ENCODE measurements at places on chromosomes 12 and 14. TPM values are rescaled to one million over a fixed set of nuclear protein-coding genes. Genes with fewer than 3 reads are reported as not detected.
A peak's percentile ranks its signal among the peaks of the same experiment; 100 is the strongest.

GRCh38 chr14:92646952-92647796 is 101.3 kb downstream of the LGMN start:
- DNase-seq = peak; percentile 63

DNA sequence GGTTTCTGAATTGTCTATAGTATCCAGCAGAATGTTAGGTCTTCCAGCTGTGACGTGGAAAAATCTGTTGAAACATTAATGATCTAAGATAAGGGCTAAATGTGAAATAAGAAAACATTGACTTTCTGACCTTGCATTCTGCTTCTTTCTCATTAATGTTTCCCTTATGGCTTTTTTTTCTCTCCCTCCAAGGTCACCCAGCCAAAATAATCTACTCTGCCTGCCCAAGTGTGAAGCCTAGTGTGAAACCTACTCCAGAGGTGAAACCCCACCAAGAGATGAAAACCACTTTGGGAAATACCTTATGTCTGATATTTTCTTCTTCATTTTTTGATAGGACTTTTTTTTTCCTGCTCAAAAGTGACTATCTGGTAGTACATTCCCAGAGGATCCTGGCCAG is 108.0 kb downstream of the SSPN start:
- no peak for DNase-seq

GRCh38 chr14:99663386-99664057 is 18.6 kb downstream of the HHIPL1 start:
- DNase-seq = no peak

The AQP6 gene
- total RNA-seq = not detected

DNA sequence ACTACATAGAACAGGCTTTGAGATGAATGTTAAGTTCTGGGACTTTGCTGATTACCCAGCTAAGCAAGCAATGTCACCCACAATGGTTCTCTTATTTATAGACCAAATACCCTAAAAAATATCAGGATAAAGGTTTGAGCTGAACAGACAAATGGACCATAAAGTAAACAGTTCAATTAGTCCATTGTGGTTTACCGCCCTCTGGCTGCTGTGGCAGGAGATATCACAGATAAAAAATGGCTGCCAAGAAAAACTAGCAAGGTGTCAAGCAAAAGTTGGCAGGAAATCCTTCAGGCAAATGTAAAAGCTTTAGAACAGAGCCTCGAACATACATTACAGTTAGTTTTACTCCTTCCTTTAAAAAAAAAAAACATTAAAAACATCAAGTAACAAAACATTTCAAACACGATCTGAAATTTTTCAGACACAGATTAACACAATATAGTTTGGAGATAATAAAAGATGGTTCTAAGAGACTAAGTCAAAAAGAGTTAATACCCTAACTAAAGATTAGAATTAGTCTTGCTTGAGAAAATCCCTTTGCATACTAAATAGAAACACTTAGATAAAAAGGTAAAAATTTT is 41.3 kb downstream of the MED13L start:
- peak; percentile 83 for DNase-seq

- DNase-seq = peak; percentile 16
These were observed 203.1 kb downstream of the PTPRO start for GRCh38 chr12:15525441-15525840.

The MSRB3 gene
- 33.8 TPM for total RNA-seq

The BICDL1 gene
- under 0.01 TPM for total RNA-seq

DNA sequence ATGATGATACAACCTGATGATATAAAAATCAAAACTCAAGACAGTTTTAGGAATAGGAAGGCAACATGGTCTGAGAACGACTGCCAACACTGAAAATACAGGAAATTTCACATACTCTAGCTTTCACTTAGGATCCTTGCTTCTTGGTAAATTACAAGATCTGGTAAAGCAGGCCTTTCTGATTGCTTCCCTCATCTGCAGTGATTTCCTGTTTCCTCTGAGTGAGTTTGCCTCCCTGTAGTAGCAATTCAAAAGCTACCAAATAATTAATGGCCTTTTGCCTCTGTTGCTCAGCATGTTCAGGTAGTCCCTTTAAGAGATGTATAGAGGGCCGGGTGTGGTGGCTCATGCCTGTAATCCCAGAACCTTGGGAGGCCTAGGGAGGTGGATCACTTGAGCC is 2.0 kb upstream of the IRAK3 start:
- peak; percentile 60 for DNase-seq

GRCh38 chr14:105205673-105206208 is 24.6 kb upstream of the NUDT14 start:
- DNase-seq = no peak

DNA sequence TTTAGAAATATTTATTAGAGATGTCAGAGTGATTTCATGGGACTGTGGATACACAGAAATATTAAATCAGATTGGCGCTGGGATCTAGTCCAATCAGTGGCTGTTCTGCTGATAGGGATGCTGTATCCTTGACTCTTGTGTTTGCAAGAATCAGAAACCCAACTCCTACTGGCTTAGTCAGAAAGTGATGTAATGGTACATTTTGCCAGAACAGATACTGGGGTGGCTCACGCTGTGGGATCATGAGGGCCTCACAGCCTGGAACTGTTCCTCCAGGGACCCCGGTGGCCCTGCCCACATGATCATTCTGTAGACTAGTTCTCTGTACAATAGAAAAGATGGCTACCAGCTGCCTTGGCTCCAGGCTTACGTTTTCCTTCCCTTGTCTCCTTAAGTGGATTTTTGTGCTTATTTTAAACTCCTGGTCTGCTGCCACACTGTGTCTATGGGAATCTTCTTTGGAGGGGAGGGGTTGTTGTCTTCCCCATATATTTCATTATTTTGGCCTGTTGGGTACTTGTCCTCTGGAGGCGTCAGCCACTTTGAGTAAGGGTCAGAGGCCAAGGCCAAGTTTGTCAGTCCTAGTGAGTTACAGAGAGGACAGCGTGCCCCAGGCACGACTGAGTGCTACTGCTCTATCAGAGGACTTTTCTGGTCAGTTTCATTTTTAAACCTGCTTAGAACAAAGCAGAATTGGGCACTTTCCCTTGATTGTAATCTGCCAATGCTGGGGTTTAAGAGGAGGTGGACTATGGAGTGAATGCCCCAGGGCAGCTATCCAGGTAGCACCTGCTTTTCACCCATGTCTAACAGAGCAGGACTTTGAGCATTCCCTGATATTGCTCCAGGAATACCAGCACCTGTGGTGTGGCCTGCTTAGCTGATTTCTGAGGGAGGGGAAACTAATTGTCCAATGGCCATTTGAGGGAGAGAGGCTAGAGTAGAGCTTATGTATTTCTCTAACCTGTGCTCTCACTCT is 164.3 kb downstream of the SLC5A8 start:
- DNase-seq = no peak

GRCh38 chr14:29410581-29410980 is 517.1 kb downstream of the PRKD1 start:
- no peak for DNase-seq

- DNase-seq = no peak
These were observed 887.0 kb downstream of the TMTC2 start for GRCh38 chr12:83573671-83574070.

DNA sequence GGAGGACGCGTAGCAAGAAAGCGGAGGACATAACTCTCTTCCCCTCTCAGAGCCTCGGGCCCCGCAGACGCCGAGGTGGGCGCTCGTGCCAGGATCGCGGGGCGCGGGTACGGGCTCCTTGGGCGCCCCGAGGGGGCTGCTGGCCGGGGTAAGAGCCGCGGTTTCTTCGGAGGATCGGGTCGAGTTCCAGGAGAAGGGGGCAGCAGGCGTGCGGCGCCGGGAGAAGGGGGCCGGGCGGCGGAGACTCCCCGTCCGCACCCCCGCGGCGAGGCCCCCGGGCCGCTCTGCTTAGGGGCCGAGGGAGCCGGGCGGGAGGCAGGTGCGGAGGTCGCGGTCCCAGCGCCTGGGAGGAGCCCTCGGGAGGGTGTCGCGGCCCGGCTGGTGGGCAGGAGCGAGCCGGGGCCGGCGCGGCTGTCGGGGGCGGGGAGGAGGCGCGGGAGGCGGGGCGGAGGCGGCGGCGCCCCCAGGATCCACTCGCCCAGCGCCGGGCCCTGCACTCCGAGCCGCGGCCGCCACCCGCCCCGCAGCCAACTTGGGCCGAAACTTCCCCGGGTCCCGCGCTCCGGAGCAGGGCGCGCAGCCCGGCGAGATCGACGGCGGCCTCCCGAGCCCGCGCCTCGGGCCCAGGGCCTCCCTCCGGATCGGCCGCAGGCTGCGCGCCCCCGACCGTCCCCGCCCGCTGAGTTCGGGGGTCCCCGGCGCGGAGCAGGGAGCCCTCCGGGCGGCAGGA is 64.4 kb downstream of the FBXL14 start:
- DNase-seq = no peak

- DNase-seq = no peak
These were observed 49.7 kb downstream of the KIF26A start for GRCh38 chr14:104187931-104188726.

GRCh38 chr12:109202770-109203169 is 86.4 kb downstream of the ACACB start:
- no peak for DNase-seq

DNA sequence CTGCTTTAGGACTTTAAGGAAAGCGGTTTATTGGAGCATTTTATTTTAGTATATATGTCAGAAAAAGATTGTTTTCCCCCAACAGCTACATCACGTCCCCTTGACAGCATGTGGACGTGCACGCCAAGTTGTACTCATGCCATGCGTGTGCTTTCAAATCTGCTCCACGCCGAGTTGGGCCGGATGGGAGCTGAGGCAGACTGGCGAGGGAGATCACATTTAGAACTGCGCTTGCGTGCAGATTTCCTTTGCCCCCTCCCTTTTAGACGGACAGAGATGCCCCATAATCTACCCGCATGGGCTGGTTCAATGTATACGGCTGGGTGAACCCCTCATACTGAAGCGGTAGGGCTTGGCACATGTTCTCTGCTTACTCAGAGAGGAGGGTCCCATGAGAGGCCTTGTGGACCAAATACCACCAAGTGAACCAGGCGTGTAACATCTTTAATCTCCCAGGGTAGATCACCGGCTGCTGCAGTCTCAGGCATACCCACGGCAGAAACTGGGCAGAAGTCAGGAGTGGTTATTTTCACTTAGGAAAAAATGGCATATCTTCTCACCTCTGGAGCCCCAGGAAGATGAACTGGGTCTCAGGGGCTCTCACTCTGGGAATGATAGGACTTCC is 92.1 kb downstream of the ESR2 start:
- DNase-seq = no peak

- DNase-seq = no peak
These were observed 301.7 kb upstream of the SFSWAP start for GRCh38 chr12:131409211-131409610.

DNA sequence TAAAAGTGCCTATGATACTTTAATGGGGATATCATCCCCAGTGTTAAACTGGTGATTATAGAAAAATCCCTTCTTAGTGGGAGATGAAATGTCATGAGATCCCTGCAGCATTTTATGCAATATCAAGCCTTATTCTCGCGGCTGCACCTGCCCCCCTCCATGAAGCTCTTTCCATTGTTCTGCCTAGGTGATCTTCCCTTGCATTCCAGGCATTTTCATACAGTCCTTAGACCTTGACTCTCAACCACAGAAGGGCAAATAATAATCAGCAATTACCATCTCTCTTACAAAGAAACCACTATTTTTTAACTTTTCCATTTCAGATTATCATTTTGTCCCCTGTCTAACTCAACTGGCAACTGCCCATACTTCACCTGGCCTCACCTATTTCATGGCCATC is 352.3 kb downstream of the NELL2 start:
- no peak for DNase-seq

The HAL gene
- total RNA-seq = 0.22 TPM

The TMEM253 gene
- total RNA-seq = not detected

The SYCP3 gene
- total RNA-seq = not detected

DNA sequence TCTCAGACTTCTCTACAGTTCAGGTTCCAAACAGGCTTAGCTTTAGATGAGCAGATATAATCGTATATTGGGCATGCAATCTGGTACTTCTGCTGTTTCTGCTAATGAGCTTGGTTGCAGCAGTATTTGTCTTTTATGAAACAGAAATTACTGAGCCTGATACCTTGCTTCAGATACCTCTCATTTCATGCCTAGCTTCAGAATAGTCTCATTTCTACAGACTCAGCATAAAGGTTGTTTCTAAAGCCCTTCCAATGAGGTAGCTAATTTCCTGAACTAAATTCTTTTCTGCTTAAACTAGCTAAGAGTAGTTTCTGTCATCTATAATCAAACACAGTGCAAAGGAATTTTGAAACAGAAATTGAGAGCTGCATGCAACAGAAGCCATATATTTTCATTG is 275.0 kb upstream of the KITLG start:
- DNase-seq = no peak

- peak; percentile 49 for DNase-seq
These were observed 13.1 kb downstream of the KRT5 start for GRCh38 chr12:52506858-52507715.

DNA sequence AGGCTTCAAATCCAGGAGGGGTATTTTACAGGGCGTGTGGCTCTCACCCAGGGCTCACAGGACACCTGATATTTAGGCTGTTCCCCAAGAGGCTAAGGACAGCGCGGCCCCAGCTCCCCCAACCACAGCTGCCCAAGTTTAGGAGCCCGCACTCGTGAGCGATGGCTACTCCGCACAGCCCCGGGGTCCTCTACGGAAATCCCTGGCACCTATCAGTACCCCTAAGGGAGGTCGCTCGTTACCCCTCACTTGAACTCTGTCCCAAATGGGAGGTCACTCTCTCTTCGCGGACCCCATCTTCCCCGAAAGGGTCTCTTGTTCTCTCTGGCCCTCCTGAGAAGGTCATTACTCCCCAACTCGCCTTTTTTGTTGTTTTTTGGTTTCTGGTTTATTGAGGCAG is 708 bp upstream of the P2RX4 start:
- DNase-seq = no peak

The NANOG gene
- total RNA-seq = not detected

DNA sequence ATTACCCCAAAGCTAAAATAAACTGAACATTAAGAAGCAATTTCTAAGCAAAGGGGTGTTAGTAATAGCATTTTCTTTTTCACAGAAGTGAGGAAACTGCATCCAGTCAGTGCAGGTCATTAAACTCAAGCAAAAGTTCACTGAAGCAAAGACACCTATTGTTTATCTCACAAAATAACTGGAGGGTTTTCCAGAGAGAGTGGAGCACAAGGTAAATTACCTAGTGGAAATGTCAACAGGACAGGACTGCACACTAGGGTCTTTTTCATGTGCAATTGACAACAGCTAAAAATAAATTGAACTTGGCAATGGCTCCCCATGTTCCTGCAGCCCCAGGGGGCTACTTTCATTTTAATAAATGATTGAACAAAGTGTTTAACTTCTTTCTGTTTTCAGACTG is 742.0 kb downstream of the GALC start:
- DNase-seq = no peak

DNA sequence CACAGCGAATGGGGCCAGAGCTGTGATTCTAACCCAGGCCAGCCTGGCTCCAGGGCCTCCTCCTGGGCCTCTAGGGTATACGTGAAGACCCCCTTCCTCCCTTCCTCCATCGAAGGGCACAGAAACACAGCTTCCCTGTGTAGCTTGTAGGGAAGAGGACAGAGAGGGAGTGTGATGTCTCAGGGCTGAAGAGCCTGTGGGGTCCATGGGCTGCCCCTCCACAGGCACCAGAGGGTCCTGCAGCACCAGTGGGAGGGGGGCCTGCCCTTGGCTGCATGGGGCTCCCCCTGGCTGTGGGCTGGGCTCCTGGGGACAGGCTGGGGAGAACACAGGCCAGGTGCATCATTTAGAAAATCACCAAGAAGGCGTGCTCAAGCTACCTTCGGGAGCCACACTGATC is 178.5 kb downstream of the CALM1 start:
- DNase-seq = no peak

GRCh38 chr14:91159906-91160305 is 46.0 kb downstream of the DGLUCY start:
- no peak for DNase-seq

- no peak for DNase-seq
These were observed 98.6 kb downstream of the TNFAIP2 start for GRCh38 chr14:103221781-103222358.

All from lung microvascular endothelial cell (primary cell).